ENCODE measurements at places on chromosomes 3 and 15. TPM values are rescaled to one million over a fixed set of nuclear protein-coding genes. Genes with fewer than 3 reads are reported as not detected.

Gene RASGRF1
- total RNA-seq: 1.4 TPM

Gene SEC62
- total RNA-seq: 32.1 TPM

Gene AMOTL2
- total RNA-seq: 82.3 TPM

Gene RETNLB
- total RNA-seq: not detected

Gene IL12A
- 1.4 TPM for total RNA-seq

Gene UMPS
- total RNA-seq: 39.3 TPM

- DNase-seq: no peak
Observed at GRCh38 chr3:106725566-106725965, 651.7 kb upstream of the CCDC54 start.

DNA sequence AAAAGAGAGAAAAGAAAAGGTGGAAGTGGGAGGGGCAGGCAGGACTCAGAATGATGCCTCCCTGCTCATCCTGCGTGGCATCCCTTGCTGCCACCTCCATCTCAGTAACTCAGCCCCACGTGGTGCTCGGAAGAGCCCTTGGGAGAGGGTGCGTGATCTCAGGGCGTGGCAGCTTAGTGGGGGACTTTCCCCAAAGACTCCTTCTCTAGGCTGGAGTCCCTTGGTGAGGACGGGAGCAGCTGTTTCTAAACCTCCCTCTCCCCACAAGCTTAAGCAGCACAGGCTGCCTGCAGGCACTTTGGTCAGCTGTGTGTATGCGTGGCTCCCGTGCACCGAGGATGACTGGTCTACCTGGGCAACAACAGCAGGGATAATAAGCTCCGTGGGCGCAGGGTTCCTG is 7.4 kb upstream of the ANPEP start:
- DNase-seq: peak; percentile 59

- no peak for DNase-seq
Observed at GRCh38 chr3:138371070-138371965, 22.9 kb downstream of the MRAS start.

DNA sequence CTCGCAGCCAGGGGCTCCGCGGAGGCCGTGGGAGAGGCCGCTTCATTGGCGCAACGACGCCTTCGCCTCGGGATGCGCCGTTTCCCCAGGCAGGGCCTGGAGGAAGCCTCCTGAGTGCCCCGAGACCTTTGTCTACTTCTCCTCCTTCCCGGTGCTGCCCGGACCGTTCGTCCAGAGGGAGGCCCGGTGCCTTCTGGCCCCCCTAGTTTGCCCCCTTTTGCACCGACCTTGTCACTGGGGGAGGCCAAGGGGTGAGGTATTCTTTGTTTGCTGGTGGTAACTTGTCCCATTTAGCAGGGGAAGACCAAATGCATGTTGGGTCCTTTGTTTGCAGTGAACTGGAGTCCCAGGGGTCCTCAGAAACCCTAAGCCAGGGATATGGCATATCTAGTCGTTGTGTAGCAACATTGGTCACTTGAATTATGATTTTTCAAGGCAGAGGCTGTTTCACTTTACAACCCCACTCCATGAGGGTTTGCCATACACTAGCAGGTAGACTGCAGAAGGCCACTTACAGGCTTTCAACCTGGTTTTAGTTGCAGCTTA is 615 bp downstream of the DHX30 start:
- peak; percentile 22 for DNase-seq

- DNase-seq: no peak
Observed at GRCh38 chr3:9169956-9170850, 79.2 kb downstream of the SRGAP3 start.

GRCh38 chr15:26893351-26894065 is 26.6 kb downstream of the GABRA5 start:
- DNase-seq: no peak

- peak; percentile 35 for DNase-seq
Observed at GRCh38 chr3:114764056-114764492, 383.0 kb downstream of the ZBTB20 start.

DNA sequence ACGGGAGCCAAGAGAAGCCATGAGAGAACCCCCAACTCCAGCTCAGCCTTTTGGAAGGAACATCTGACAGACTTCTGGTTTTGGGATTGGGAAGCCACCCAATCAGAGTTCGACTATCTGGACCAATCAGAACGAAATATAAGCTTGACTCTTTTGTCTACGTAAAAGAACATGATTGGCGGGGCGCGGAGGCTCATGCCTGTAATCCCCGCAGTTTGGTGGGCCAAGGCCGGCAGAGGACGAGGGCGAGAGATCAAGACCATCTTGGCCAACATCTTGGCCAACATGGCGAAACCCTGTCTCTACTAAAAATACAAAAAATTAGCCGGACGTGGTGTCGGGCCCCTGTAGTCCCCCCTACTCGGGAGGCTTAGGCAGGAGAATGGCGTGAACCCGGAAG is 380.3 kb downstream of the TBL1XR1 start:
- DNase-seq: no peak

DNA sequence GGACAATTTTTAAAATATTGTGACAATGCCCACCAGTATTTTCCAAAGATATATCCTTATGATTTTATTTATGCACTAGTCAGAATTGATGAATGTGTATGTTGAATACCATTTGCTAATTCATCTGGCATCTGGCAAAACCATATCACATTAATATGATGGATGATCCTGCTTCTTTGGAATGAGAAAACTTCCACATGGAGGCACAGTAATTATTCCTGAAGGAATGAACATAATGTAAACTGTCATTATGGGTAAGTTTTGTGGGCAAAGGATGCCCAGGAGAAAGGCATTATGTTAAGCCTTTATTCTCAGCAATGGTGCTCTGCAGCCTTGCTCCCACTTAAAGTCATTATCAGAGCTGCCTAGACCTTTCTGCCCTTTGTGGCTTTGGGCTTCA is 113.0 kb upstream of the MME start:
- no peak for DNase-seq

- no peak for DNase-seq
Observed at GRCh38 chr3:64905906-64906410, 218.2 kb upstream of the ADAMTS9 start.

DNA sequence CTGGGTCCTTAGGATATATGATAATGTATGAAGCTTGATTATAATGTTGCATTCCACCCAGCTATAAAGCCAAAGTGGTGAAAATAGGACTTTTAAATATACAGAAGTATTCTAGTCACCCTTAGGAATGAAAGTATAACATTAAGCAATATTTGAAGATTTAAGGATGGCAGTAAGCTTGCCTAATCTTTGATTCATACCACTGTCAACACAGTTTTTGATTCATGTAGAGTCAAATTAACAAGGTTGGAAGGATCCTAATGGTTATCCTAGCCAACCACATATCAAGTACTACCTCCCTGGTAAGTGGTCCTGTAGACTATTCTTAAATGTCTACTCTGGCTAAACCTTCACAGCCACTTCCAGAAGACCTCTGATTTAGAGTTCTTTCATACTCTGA is 18.6 kb downstream of the ARIH1 start:
- no peak for DNase-seq

DNA sequence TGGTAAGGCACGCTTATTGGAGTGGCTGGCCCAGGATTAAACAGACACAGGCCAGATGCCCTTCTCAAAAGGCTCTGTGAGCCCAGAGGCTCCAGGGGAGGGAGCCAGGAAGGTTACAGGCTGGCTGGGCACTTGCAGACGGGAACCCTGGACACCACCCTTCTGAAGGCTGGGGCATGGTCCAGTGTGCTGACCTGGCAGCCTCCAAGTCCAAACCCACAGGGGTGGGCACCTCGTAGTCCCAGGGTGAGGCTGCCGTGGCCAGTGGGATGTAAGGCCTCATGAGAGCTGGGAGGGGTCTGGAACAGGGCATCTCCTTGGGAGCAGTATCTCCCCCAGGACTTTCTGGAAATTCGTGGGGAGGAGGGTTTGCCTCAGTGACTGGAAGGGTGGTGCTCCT is 19.6 kb downstream of the EFCC1 start:
- no peak for DNase-seq
